Esophagus squamous epithelium (tissue), 5 donors: ENCODE measurements at places on chromosomes 13 and 19. TPM values are rescaled to one million over a fixed set of nuclear protein-coding genes. Genes with fewer than 3 reads are reported as not detected.

The ZNF728 gene
- total RNA-seq: not detected

The TMEM150B gene
- total RNA-seq: not detected

The MBD3L3 gene
- total RNA-seq: not detected

The KLK11 gene
- 171 TPM for total RNA-seq

The GTPBP3 gene
- total RNA-seq: 32.9 TPM

The TLE2 gene
- total RNA-seq: 22.7 TPM

The FAM98C gene
- 21.7 TPM for total RNA-seq

The SLC25A41 gene
- not detected for total RNA-seq

The FPR2 gene
- total RNA-seq: not detected

The PSPN gene
- total RNA-seq: 1.1 TPM

The KCNK6 gene
- 27.0 TPM for total RNA-seq

The APOE gene
- total RNA-seq: 5.7 TPM

The S1PR4 gene
- 1.9 TPM for total RNA-seq

The ZNF772 gene
- total RNA-seq: 10.9 TPM

The TNFAIP8L1 gene
- total RNA-seq: 6.2 TPM

The TRPC4 gene
- 0.09 TPM for total RNA-seq

The CGB8 gene
- not detected for total RNA-seq
